ENCODE measurements at places on chromosomes 5 and 9.

DNA sequence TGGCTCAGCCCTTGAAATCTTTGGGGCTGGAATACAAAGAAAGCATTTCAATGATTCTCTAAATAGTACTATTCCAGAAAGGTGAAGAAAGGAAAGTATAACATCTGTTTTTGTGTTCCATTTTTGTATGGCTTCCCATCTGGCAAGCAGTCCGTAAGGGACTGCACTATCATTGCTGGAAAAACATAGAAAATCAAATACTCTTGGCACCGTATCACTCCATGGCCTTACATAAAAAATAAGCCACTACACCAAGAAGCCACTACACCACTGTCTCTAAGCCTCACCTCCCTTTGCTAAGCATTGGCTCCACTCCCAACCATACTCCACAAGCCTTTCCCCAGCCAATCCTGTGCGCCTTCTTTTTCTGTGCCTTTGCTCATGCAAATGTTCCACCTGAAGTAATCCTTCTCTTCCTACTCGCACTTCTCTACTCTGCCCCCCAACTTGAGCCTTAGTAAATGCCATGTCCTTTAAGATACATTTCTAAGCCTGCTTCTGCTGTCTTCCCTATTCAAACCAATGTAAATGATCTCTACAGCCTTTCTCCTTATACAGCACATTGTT is 454.6 kb upstream of the TUSC1 start:
- no peak for DNase-seq

GRCh38 chr5:62100201-62100600 is 205.8 kb upstream of the KIF2A start:
- no peak for DNase-seq

DNA sequence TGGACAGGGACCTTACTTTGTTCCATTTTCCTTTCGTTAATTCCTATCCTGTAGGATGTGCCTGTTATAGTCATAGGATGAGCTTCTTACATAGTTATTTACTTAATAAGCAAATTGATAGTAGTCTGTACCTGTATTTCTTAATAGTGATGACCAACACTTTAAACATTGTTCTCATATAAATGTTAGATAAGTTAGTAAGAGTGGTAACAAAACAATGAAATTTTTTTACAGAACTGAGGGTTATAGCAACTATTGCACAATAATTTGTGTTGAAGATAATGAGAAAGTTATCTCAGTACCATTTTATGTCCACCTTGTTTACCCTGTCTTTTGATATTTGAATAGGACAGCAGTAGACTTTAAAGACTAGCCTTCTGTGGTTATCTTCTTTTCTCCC is 162.9 kb upstream of the ELL2 start:
- no peak for DNase-seq

DNA sequence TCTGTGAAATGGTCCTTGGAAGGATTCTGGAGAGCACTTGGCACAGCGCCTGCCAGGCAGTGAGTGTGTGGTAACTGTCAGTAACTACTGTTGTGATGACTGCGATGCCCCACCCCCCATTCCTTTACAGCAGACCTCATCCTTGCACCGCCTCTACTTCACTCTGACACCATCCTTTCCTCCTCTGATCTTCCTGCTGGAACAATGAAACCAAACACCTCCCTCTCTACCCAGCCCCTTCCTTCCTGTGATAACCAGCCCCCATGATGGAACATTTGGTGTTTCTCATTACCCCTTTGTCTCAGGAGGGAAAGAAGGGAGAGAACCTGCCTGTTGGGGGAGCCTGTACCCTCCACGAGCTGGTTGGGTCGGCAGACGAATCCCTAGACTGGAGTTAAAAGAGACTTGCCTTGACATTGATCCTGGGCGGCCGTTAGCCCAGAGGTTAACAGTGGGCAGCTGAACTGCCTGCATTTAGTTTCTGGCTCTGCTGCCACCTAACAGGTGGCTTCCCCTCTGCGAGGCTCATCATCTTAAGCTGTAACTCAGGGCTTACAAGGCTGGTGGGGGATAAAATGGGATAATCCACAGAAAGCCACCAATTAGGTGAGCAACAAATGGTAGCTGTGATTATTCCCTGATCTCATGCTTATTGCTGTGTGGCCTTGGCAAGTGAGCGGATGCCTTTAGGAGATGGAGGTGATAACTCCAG is 34.2 kb upstream of the GRPEL2 start:
- no peak for DNase-seq

DNA sequence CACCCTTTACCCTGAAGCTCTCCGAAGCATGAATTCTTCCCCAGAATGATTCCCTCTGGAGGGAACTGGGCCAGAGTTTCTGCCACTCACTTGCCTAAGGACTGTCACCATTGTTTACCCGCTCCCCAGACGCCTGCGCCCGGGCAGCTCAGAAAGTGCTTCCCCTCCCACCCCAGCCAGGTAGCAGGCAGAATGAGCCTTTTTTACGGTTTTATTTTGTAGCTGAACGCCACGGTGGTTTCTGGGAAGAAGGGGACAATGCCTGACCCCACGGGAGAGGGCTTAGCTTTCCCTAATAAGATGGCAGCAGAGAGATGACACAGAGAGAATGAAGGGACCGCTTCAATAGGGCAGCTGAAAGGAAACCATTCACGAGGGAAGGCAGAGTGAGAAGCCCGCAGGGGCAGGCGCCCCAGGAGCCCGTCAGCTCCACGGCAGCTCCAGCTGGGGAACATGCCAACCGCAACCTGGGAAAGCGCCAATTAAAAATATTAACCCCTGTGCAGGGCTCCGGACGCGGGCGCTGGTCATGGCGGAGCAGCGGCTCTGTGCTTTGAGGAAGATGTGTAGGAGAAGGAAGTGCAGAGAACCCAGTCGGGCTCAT is 20.4 kb upstream of the NTNG2 start:
- DNase-seq = peak; percentile 82

DNA sequence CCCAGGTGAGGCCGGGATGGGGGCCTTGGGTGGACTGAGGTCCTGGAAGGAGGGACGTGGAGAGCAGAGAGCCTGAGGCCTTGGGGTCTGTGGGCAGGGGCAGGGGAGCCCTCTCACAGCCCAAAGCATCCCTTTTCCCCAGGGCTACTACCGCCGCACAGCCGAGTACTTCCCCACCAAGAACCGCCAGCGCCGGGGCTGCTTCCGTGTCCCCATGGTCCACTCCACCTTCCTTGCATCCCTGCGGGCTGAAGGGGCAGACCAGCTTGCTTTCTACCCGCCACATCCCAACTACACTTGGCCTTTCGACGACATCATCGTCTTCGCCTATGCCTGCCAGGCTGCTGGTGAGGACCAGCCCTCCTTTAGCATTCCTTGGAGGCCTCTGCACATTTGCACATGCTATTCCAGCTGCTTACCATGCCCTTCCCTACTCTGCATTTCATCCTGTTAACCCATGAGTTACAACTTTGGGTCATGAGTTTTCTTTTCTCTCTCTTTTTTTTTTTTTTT is 3.7 kb downstream of the CERCAM start:
- DNase-seq = no peak

DNA sequence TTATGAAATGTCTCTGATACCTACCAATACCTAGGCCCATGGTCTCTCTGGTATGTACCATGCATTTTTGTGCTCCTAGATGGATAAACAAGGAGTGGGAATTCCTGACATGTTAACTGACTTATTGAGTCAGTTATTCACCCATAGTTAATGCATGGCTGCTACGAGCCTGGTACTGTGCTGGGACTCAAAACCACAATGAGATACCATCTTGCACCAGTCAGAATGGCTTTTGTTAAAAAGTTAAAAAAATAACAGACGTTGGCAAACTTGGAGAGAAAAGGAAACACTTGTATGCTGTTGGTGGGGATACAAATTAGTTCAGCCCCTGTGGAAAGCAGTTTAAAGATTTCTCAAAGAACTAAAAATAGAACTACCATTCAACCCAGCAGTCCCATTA is 293.8 kb downstream of the OSTF1 start:
- no peak for DNase-seq

DNA sequence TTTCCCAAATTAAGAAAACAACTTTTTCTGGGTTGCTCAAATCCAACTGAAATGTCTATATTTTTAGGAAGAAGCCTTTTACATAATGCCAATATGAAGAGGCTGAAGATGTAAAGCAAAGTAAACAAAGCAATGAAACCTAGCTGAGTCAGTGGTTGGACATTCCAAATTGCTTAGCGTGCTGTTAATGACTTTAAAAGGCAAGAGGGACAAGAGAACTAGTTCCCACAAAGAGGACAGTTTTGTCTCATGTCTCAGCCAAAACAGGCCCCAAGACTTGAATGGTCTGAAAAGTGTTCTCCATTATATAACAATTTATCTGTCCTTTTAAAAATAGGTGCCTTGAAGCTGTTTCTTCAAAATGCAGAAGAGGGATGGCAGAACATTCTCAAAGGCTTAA is 407.0 kb downstream of the ENC1 start:
- DNase-seq = no peak

DNA sequence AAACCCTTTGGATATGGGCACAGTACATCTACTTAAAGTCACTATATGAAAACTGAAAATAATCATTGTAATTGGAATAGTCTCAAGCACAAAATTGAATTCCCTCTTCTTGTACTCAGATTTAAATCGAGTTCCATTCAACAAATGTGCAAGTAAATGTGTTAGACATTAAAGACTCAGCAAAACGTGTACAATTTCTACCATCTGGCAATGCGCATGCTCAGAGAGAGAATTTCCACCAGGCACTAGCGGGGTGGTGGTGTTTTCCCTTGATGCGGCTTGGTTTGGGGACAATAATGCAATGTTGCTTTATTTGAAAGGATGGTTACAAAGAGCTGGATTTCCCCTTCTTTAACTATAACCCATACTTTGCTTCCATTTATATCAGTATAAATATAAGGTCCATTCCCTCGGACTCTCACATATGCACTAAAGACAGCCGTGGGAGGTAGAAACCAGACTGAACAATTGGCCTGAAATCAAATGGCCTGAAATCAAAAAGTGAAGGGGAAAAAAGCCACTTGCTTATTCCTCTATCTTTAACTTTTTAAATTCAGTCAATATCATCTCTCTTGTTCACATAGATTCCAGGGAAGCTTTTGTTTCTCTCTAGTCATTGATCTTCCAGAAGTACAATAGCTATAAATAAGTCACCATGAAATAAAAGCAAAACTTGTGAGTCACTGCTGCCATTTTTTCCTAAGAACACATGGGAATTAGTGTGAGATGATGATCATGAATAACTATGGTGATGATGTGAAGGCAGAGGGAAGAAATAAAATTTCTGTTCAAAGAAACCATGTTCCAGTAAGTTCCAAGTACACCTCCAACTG is 59.2 kb downstream of the ADAMTS12 start:
- DNase-seq = no peak

DNA sequence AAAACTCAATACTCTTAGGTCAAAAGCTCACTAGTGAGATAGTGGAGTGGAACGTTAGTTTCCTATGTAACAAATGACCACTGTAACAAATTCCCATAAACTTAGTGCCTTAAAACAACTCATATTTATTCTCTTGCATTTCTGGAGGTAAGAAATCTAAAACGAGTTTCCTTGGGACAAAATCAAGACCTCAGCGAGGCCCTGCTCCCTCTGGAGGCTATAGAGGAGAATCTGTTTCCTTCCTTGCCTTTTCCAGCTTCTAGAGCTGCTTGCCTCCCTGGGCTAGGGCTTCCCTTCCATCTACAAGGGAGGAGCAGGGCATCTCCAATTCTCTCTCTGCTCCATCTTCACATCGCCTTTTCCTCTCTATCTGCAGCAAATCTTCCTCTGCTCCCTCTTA is 32.0 kb downstream of the SEMA5A start:
- no peak for DNase-seq

- no peak for DNase-seq
These were observed 52.8 kb upstream of the TUT7 start for GRCh38 chr9:86407022-86407421.

- DNase-seq = no peak
These were observed 57.6 kb downstream of the FOXD1 start for GRCh38 chr5:73390972-73391371.

DNA sequence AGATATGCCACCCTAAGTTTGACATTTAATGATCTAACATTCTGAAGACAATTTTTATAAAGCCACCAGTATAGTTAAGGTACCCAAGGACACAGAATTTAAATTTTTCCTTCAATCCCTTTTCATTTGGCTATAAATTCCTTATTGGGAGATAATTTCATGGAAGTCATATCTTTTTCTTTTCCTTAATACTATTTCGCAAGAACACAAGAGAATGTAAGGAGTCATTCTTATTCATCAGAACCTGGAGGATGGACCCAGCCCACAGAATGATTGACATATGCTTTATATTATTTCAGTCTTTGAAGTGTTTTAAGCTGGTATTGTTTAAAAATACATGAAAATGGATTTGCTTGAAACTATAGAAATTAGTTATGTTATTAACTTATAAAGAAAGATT is 79.6 kb downstream of the DROSHA start:
- no peak for DNase-seq

- no peak for DNase-seq
These were observed 101.4 kb upstream of the FSTL4 start for GRCh38 chr5:133713751-133714150.
